ENCODE measurements at places on chromosomes 6 and 20. TPM values are rescaled to one million over a fixed set of nuclear protein-coding genes. Genes with fewer than 3 reads are reported as not detected.

- DNase-seq: peak; percentile 27
Measured at GRCh38 chr20:46402331-46402811, 4.0 kb downstream of the ELMO2 start.

DNA sequence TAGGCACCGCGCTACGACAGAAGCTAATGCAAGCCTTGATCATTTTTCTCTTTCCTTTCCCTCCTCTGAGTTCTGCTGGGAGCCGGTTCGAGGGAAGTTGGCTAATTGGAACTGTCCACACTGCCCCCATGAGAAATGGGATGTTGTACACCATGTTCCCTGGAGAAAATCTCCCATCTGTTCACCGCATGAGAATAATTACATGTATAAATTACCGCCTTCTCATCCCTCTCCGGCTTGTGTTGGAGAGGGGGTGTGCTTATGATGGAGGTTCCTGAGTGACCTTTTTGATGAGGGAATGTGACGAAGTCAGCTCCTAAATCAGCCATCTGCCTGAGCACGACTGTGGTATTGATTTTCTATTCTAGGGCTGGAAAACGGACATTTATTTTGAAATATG lies 320.2 kb upstream of the SULF2 start:
- DNase-seq: no peak

- DNase-seq: no peak
Measured at GRCh38 chr20:1939270-1939595, 44.0 kb downstream of the SIRPA start.

- no peak for DNase-seq
Measured at GRCh38 chr6:1316489-1316971, 4.6 kb downstream of the FOXQ1 start.

GRCh38 chr20:43583982-43584432 lies 6.7 kb upstream of the IFT52 start:
- peak; percentile 97 for DNase-seq

DNA sequence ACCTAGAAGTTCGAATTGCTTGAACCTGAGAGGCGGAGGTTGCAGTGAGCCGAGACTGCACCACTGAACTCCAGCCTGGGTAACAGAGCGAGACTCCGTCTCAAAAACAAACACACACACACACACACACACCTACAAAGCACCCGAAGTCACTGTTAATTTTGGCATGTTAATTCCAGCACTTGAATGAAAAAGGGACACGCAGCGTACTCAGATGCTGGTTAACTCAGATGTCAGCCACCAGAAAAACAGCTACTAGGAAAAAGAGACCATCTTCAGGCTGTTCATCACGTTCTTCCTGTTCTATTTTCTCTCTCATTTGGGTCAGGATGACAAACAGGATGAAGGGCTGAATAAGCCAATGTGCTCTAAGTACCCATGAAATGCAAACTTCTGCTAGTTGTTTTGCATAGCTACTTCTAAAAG lies 46.9 kb downstream of the BLOC1S5 start:
- no peak for DNase-seq

- no peak for DNase-seq
Measured at GRCh38 chr20:43842126-43843020, 72.3 kb upstream of the TOX2 start.

- DNase-seq: no peak
Measured at GRCh38 chr6:110874880-110875547, 429 bp downstream of the AMD1 start.

- DNase-seq: no peak
Measured at GRCh38 chr20:4913147-4913546, 88.2 kb downstream of the SLC23A2 start.

DNA sequence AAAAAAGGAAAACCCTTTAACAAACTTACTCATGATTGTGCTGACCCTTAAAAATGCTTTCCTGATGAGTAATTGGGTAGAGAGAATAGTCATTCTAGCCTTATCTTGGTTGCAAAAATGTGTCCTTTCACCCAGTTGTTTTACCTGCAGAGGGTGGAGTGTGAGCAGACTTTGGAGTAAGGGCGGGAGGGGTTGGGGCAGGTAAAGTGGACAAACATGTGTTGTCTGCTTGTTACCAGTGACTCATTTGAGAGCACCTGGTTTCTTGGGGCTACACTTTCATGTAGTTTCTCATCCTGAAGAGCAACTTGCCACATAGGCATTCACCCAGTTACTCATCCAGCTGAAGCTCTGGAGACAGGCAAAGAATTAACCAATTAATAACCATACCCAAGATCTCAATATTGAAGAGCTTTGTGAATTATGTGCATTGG lies 121.1 kb downstream of the TNFRSF21 start:
- peak; percentile 78 for DNase-seq

- no peak for DNase-seq
Measured at GRCh38 chr6:36793296-36793912, 45.8 kb downstream of the CPNE5 start.

GRCh38 chr6:147166992-147167391 lies 37.2 kb upstream of the STXBP5 start:
- DNase-seq: peak; percentile 35

DNA sequence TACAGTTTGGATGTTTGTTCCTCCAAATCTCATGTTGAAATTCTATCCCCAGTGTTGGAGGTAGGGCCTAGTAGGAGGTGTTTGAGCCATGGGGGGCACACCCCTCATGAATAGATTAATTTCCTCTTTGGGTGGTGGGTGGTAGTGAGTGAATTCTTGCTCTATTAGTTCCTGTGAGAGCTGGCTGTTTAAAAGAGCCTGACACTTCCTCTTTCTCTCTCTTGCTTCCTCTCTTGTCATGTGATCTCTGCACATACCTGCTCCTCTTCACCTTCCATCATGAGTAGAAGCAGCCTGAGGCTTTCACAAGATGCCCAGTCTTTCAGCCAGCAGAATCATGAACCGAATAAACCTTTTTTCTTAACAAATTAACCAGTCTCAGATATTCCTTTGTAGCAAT lies 340.2 kb upstream of the CHD6 start:
- DNase-seq: no peak

GRCh38 chr6:167803816-167804215 lies 22.9 kb upstream of the AFDN start:
- DNase-seq: no peak

DNA sequence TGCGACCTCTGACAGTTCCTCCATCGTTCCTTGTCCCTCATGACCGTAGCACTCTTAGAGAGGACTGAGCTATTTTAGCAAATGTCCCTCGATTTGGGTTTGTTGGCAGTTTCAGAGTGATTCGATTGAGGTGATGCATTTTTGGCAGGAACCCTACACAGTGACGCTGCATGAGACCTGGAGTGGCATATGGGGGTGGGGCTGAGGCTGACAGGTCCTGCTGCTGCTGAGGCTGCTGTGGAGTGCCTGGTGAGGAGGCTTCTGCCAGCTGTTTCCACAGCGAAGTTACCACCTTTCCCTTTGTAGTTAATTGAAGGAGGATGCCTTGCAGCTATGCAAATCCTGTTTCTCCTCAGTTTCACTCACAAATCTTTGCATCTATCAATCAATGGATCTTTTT lies 19.8 kb downstream of the PXDC1 start:
- no peak for DNase-seq

DNA sequence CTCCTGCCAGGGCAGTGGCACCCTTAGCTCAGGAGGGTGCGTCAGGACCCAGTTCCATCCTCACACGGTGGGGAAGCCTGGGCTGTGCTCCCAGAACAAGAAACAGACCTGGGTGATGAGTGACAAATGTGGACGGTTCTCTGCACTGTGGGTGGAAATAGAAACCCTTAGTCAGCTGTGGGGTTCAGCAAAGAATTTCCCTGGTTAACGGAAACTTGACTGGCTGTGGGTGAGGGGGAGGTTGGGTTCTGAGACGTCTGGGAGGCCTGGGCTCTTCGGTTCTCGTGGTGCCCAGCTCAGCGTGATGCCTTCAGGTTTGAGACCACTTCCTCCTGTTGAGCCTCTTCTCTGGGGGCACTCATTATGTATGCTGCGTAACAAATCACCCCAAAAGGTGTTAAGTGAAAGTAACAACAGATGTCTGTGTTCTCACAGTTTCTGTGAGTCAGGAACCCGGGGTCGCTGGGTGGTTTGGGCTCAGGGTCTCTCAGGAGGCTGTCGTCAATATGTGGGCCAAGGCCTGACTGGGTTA lies 53.1 kb upstream of the FAM83D start:
- no peak for DNase-seq

DNA sequence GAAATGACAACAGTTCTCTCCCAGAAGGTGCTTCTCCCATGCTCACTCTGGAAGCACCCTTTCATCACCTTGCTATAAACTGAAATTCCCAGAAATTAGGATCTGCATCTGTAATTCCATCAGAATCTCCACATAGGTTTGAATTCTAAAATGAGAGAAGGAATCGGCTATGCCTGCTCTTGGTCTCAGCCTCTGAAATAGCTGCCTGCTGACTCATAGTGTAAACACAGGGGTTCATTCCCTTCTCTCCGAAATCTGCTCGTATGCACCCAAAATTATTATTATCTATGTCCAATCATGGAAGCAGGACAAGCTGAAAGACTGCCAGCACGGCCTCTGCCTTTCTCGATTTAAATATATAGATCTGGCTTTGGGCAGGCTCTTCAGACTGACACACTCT lies 74.6 kb upstream of the TAB2 start:
- DNase-seq: peak; percentile 53

DNA sequence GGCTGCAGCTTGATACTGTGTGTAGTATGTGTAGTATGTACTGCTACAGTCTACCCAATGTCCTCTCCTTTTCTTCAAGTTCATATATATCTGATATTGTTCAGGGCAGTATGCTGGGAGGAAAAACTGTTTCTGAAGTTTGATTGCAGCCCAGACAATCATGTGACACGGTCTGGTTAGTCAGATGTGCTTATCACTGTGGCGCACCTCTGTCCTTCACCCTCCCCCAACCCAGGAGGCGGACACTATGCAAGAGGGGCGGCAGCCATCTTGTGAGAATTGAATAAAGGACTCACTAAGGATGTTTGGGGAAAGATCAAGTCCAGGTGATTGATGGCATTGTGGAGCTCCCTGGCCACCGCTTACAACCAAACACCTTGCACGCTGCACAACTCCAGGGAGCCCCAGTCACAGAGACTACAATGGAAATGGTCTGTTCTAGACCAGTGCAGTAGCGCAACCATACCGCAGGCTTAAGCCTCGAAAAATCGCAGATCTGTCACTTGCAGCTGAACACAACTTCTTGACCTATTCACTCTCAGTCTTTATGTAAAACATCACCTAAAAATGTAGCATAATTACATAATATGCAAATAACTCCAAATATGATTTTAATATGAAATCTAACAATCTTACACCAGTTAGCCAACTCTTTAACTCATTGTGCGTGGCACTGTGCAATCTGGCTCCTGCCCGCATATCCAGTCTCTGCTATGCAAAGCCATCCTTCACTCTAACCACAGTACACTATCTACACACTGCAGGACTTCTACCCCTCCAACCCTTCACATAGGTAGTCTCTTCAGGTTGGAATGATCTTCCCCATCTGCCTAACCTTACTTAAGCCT lies 79.3 kb downstream of the VGLL2 start:
- no peak for DNase-seq

DNA sequence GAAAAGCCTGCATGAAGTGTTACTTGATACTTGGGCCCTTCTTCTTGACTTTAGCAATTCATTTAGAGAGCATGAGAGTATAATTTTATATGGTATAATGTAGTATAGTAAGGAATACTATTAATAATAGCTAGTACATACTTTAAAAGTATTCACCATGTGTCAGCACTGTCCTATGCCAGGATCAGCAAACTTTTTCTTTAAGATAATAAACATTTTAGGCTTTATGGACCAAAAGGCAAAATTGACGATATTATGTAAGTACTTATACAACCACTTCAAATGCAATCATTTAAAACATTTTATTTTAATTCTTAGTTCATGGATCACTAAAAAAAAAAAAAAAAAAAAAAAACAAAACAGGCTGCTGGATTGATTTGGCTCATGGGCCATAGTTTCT lies 163.9 kb downstream of the IBTK start:
- peak; percentile 78 for DNase-seq

DNA sequence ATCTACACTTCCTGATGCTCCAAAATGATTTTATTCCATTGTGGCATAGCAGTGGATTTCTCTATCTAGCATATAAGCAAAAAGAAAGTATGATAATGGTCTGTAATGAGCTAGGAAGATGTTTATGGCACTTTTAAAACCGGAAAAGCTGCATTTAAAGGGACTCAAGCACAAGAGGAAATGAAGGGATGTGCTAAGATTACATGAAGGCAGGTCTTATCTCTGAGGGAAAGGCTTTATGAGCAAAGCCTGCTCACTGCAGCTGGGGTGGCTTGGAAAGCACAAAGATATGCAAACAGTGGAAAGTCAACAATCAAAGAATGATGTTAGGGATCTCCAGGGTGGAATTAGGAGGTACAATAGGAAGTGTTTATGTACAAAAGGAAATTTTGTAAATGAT lies 138.2 kb downstream of the TENT5A start:
- peak; percentile 85 for DNase-seq

DNA sequence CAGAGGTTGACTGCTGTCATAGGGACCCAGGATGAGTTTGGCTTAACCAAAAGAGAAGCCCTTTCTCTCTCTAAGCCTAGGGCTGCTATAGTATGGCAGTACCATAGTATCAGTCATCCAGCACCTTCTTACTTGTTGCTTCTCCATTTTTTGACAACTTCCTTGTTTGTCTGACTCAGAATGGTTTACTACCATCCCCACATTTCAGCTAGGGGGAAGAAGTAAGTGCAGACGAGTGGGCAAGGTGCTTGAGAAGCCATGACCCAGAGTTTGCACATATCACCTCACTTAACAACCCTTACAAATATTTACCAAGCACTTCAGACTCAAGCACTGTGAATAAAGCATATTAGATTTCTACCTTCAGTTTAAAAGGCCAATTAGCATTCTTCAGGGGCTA lies 289.9 kb upstream of the TSHZ2 start:
- no peak for DNase-seq

DNA sequence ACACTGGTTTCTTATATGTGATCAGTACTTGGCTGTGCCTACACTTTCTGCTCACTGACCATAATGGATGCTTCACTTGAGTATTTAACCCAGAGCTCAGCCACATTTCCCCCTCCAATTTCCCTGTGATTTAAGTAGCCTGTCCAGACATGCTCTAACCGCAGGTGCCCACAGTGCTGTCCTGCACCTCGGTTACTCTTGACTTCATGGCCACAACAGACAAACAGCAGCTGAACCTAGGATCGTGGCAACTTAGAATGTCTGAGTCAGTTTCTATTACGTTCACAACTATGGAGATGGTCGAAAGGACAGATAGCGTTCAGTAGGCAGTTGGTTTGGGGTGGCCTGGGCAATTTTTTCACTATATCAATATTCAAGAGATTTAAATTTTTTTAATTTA lies 306.9 kb upstream of the SGK1 start:
- no peak for DNase-seq

Gene TTLL9
- not detected for polyA plus RNA-seq

Gene MEA1
- polyA plus RNA-seq: 126 TPM

Gene KIAA0408
- 1.4 TPM for polyA plus RNA-seq

Gene RBPJL
- not detected for polyA plus RNA-seq

Gene ZSCAN23
- polyA plus RNA-seq: 0.89 TPM

Gene CALHM6
- 1.5 TPM for polyA plus RNA-seq

Gene HUS1B
- polyA plus RNA-seq: 0.39 TPM

Gene OR2J3
- polyA plus RNA-seq: not detected

Gene RFX6
- polyA plus RNA-seq: not detected

Gene STMND1
- polyA plus RNA-seq: not detected

All from IMR-90 (cell line).